ENCODE measurements at places on chromosomes 7 and 10.
A peak's percentile ranks its signal among the peaks of the same experiment; 100 is the strongest.

DNA sequence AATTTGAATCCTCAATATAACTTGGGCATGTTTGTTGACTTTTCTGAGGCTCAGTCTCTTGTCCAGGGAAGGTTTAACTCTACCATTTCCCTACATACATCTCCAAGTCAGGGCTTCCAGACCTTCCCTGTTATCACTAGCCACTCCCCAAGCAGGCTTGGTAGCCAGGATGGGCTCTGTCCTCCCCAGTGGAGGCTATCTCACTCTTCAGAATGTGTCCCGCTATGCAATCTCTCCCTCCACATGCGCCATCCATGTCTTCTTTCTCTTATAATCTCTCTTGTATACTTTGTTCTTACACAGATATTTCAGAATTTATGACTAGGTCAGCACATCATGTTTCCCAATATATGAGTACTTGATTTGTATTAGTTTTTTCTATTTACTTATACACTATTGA, 310.4 kb downstream of the HGF start:
- no peak for DNase-seq

DNA sequence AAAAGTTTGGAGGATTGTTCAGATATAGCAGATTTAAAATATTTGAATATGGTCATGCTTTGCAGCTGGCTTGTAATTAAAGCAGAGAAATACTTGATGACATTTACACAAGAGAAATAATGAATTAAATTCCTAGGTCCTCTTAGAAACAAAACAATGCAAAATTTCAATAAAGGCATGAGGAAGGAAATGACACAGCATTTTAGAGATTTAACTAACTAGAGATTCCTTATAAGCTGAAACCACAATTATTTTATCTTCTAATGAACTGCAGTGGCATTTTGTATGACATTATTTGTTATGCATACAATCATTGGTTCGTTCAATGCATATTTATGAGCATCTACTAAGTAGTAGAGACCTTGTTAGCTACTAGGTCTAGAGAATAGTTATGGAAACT, 490.9 kb downstream of the ZWINT start:
- no peak for DNase-seq

DNA sequence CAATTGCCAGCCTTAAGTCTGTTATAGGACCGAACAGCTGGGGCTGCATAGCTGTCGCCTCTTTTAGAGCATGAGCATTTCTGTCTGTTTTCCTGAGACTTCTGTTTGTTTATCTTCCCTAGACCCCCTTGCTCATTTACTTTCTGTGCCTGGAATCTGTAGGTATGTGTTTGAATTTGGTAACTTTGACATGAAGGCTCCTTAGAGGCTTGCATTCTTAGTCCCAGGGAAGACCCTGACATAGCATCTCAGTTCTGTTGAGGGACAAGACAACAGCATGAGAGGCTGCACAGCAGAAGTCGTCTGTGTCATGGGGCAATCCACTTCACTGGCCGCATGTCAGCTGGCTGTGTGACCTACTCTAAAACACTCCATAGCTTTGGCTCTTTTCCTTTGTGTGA, 58.7 kb downstream of the KLHDC10 start:
- no peak for DNase-seq

- DNase-seq, result no peak
Measured at GRCh38 chr7:46143949-46144917, 223.2 kb upstream of the IGFBP3 start.

GRCh38 chr7:44477938-44478337, 12.5 kb downstream of the NUDCD3 start:
- DNase-seq, result no peak

- DNase-seq, result peak; percentile 19
Measured at GRCh38 chr10:101939729-101940128, 96.1 kb upstream of the KCNIP2 start.

GRCh38 chr10:33822774-33823173, 488.3 kb upstream of the NRP1 start:
- no peak for DNase-seq

DNA sequence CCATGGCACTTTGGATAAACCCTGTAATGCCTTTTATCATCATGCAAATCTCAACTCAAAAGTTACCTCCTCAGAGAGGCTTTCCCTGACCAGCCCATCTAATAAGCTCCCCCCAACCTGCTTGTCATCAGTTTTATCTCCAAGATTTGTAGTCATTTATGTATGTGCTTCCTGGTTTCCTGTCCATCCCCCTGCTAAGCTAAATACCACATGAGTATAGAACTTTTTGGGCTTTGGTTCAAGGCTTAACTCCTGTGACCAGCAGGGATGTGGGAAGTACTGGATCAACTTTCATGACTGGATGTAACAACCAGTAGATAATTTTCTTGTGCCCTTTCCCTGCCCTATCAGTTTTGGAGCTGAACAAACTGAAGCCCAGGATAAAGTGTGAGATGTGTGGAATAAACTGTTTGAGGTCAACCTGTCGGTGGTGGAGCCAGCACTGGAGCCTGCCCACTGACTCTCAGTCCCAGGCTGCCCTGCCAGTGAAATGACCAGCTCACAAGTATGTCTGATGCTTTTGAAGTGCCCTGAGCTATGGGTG, 148.6 kb downstream of the CYP26A1 start:
- no peak for DNase-seq

- no peak for DNase-seq
Measured at GRCh38 chr10:14124941-14125340, 205.8 kb downstream of the FRMD4A start.

- no peak for DNase-seq
Measured at GRCh38 chr10:3169271-3169670, 3.3 kb downstream of the PITRM1 start.

- no peak for DNase-seq
Measured at GRCh38 chr7:151225948-151226510, 976 bp downstream of the ABCF2 start.

- no peak for DNase-seq
Measured at GRCh38 chr10:90112681-90113080, 411.3 kb downstream of the KIF20B start.

DNA sequence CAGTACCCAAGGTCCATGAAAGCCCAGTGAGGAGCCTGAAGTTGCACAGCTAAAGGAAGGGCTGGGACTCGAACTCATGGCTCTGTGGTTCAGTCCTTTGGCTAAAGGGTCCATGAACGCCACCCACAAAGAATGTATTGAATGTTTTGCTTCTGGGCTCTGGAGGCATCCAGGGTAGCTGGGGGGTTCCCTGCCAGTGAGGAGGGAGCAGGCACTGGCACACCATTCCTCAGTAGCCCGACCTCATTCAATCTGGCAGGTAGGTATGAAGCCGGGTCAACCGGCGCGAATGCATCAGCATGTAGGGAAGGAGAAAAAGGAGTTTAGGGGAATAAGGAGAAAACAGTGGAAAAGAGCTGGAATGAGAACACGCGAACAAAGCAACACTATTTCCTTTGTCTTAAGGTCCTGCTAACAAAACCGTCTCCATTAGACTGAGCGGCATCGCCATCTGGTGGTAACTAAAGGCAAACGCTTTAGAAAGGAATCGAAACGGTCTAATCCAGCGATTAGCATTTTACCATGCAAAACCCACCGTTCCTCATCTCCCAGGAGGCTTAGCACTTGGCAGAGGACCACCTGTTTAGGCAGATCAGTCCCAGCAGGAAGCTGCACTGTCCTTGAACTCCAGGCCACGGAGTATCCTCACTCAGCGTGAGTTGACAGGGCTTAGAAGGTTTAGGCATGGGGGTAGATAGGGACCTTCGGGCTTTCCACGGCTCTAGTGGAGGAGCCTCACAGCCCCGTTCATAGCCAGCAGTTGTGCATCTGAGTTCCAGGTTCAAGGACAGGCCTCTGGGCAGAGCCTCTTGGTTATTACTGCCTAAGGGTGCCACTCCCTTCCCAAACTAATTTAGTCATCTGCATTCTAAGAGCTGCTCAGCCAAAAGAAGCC, 122.8 kb downstream of the UBE2H start:
- peak; percentile 86 for DNase-seq

DNA sequence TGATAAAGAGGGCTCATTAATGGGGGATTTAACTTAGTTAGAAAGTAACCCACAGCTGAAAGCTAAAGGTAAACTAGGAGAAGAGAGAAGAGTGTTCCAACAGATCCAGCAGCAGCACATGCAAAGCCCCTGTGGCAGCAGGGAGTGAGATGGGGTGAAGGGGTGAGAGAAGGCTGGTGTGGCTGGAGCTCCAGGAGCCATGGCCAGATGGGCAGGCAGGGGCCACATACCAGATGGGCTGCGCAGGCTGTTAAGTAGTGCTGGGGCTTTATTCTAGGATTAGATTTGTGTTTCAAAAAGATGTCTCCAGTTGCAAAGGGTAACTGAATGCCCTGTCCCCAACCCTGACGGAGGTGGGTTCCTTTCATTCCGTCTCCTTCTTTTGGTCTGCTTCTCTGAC, 33.2 kb downstream of the HIF1AN start:
- no peak for DNase-seq

DNA sequence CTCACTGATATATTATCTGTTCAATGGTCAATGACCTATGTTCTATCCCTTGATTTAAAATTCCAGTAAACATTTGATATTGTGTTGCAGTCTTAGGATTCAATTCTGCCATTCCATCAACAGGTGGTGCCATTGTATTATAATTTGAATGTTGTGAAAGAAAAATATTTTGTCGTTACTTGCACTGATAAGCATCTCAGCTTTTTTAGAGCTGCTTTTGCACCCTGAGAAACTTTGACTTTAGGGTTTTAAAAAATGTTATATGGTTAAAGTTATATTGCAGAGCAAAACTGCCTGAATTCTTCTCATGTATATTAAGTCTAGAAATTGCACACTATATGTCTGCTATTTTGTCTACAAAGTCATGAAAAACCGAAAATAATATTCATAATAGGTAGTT, 18.8 kb upstream of the MINDY3 start:
- DNase-seq, result peak; percentile 59

DNA sequence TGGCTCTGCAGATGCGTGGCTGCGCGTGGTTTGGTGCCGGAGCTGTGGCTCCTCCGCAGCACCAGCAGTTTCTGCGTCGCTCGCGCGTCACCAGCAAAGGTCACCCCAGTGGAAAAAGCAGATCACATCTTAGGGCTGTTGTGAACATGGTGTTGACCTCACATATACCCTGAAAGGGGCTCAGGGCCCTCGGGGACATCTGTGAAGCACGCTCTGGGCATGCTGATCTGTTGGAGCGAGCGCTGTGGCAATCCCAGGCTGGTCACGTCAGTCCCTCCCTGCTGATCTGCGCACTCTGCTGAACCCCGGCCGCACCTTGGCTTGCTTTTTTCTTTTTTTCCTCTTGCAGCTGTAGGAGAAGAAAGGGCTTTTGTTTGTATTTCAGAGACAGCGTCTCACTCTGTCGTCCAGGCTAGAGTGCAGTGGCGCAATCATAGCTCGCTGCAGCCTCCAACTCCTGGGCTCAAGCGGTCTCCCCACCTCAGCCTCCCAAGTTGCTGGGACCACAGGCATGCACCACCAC, 33.3 kb upstream of the AP5Z1 start:
- DNase-seq, result no peak

- no peak for DNase-seq
Measured at GRCh38 chr10:120891365-120891764, 40.2 kb downstream of the WDR11 start.

DNA sequence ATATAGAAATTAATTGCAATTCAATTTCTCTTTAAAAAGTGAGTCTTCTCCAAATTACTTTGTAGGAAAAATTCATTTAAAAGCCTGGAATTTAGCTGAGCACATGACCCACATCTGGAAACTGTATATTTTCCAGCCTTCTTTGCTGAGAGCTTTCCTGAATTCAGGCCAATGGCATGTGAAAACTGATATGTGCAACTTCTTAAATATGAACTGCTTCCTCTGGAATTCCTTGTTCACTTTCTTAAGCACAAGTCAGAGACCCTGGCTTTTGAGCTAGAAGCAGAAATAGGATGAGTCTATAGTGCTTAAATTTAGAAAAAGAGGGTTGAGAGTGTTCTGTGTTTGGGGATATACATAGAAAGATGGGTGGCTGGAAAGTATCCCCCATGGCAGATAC, 365.1 kb upstream of the MTPN start:
- DNase-seq, result peak; percentile 11

- peak; percentile 71 for DNase-seq
Measured at GRCh38 chr7:120168066-120168465, 104.9 kb upstream of the KCND2 start.

DNA sequence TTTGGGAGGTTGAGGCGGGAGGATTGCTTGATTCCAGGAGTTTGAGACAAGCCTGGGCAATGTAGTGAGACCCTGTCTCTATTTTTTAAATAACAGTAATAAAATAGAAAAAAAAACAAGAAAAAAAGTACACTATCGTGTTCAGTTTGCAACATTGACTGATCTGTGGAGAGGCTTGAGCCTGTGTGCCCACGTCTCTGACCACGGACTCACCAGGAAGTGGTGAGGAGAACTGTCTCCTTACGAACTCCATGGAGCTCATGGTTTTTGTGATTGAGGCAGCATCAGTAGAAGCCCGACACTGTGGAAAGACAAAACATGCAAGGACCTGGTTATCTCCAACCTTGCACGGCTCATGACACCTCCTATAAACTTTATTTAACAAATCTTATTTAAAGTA, 23.9 kb upstream of the DNAJB6 start:
- DNase-seq, result no peak

- no peak for DNase-seq
Measured at GRCh38 chr10:113411456-113411855, 141.4 kb upstream of the HABP2 start.

- peak; percentile 74 for DNase-seq
Measured at GRCh38 chr10:127018298-127018650, 113.0 kb downstream of the DOCK1 start.

DNA sequence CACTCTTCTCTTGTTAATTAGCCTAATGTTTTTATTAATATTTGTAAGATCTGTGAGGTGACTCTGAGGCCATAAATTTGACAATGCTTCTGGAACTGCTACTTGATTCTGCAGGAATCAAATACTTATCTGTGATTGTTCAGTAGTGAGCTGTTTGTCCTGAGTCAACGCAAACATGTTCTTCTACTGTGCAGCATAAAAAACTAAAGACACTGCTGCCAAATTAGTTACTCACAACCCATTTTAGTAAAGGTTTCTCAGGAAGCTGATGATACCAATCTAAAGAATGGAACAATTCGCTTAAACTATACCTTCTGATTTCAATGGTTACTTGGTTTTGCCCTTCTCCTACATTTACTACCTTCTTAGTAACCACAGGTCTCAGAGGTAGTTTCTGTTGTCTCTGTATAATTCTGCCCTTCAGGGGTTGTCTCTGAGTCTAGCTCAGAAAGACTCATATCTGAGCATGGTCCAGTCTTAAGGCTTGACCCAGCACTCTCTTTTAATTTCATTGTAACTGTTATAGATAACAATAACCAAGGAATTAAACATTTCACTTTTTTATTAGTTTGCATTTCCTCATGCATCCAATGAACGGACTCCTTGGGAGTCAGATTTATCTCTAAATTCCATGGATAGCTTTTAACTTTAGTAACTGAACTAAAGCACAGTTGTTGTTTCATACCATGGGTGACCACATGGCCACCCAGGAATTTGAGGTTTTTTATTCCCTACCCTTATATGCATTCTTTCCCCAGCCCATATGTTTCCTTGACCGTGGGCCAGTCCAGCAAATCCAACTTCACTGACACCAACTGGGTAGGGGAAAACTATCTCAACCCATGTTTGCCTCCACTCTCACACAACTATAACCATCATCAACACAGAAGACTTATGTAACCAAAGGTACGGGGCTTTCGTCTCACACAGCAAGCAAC, 309.5 kb upstream of the TEX47 start:
- DNase-seq, result peak; percentile 54

All from myocyte (in vitro differentiated cells).